ENCODE measurements at places on chromosomes 2 and 18. TPM values are rescaled to one million over a fixed set of nuclear protein-coding genes. Genes with fewer than 3 reads are reported as not detected.

DNA sequence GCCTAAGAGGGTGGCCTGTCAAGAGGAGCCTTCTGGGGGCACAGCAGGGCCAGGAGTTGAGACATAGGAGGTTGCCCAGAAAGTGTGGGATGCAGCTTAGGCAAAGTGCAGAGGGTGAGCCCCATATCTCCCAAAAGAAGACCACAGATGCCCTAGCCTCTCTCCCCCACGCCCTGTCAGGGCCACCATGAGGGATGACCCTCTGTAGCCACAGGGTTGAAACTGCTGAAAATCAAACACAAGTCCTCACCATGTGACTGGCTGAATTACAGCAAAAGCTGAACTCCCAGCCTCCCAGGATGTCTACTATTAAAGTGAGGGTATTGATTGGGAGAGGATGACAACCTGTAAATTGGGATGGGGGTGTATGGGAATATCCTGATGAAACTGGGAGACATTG, 37.4 kb upstream of the ARHGEF4 start:
- DNase-seq = no peak

DNA sequence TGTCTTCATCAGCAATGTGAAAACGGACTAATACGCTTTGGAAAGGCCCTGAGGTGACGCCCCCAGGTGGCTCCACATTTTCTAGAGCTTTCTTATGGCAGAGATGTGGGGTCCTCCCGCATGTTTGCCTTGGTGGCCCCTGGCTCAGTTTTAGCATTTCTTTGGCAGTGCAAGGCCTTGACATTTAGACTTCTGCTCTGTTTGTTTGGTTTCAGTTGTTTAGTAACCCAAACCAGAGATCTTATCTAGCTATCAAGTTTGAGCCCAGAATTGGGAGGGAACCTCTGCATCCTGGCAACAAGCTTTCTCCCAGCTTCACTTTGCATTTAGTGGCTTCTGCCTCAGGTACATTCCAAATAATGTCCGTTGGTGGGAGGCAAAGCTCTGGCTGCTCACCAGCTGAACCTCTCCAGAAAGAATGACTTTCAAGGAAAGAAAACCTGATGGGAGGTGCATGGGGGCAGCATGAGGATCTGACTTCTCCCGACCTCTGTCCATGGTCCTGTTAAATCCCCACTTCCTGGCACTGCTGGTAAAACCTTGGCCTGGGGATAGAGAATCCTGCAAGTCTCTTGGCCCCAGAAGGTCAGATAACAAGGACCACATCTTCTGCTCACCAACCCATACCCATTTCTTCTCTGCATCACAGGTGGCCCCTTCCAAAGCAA, 12.0 kb upstream of the MBP start:
- DNase-seq = no peak

Gene UGT1A5
- total RNA-seq = not detected

DNA sequence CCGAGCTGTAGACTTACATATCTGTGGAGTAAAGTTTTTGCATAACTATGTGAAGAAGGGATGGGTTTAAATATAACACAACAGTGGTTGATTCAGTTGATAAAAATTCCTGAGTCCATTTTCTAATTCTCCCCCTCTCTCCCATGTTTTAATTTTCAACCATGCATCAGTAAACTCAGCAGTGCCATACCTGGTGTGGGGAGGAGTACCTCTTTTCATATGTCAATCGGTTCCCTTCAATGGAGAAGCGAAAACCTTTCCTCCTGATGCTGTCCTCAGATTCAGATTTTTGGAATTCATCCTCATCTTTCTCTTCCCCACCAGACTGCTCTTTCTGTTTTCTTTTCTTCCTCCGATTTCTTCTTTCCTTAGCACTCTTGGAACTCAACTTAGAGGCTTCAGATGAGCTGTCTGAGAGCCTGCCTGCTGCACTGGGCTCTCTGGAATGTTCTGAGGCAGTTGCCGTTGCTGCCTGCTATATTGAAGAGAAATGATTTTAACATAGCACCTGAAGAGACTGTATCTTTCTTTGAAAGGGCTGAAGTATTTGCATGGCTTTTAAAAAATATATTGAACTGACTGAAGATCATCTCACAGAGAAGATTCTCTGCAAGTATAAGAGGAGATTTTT, 82.9 kb downstream of the SCN1A start:
- DNase-seq = no peak

DNA sequence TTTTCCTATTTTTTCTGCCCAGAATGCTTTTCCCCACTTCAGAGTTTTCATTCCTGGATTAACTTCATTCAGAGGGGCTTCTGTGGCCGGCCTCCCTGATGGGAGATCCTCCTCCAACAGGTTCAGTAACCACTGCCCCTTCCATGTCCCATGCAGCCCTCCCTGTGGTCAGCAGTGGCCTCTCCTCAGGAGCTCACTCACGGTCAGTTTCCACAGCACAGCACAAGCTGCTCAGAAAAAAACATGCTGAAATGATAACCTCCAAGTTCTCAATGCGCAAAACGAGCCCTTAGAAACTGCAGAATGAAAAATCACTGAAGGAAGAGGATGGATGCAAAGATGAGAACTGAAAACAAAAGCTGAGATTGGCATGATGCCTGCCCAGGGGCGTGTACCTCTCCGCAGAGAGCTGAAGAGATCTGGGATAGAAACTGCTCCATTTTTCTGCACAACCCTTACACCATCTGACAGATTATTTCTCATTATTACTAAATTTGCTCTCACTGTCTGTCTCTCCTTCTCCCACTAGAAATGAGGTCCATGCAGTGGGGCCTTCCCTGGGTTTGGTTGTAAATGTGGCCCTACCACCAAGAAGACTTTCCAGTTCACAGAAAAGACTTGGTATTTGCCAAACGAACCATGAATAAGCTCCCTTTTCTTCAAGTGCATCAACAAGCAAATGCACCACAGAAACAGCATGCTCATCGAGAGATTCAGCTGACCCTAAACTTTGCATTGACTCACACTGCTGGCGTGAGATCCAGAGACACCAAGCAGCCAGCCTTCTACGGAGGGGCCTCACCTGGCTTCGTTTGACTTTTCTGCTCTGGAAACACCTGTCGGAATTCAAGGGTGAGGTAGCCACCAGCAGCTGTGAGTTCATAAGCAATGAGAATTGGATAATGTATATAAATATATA, 51.5 kb downstream of the TMEM18 start:
- no peak for DNase-seq

DNA sequence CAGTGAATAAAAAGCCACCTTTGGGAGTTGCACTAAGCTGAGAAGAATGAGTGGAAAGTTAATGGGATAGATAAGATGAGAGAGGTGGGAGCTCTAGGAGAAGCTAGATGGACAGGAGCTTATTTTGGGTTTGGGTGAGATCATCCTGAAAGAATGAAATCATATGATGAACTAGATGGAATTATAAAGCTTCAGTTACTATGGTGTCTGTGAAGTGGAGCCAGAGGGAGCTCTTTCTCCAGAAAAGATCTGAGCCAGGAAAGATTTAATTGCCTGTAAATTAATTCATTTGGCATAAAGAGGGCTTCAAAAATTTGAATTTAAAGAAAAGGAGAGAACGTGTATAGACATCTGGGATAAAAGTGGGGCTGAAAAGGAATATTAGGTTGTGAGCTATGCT, 10.3 kb downstream of the DNAH6 start:
- no peak for DNase-seq

Gene DNER
- total RNA-seq = 1.00 TPM

GRCh38 chr2:31992934-31993333, 17.9 kb downstream of the MEMO1 start:
- no peak for DNase-seq

Gene RPIA
- 10.5 TPM for total RNA-seq

Gene IL36B
- not detected for total RNA-seq

Gene FOXD4L1
- not detected for total RNA-seq

- no peak for DNase-seq
These were observed 33.3 kb downstream of the STRADB start for GRCh38 chr2:201484805-201485204.

Gene FSIP2
- 0.40 TPM for total RNA-seq

Gene C18orf63
- not detected for total RNA-seq

DNA sequence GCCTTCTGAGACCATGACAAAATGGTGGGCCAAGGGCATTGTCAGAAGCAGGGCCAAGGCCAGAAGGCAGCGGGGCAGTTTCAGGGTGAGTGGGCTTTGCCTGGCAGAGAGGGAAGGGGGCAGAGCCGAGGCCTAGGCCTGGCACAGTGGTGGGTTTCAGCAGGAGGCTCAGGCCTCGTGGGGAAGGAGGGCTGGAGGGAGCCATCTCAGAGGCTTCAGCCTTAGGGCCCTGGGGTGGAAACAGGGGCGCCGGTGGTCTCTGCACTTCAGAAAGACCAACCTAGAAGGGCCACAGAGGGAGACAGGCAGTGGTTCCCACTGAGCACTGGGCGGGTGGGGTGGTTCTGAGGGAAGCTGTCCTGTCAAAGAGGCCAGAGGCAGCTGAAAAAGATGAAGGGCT, 58.0 kb upstream of the SMAD7 start:
- DNase-seq = no peak

DNA sequence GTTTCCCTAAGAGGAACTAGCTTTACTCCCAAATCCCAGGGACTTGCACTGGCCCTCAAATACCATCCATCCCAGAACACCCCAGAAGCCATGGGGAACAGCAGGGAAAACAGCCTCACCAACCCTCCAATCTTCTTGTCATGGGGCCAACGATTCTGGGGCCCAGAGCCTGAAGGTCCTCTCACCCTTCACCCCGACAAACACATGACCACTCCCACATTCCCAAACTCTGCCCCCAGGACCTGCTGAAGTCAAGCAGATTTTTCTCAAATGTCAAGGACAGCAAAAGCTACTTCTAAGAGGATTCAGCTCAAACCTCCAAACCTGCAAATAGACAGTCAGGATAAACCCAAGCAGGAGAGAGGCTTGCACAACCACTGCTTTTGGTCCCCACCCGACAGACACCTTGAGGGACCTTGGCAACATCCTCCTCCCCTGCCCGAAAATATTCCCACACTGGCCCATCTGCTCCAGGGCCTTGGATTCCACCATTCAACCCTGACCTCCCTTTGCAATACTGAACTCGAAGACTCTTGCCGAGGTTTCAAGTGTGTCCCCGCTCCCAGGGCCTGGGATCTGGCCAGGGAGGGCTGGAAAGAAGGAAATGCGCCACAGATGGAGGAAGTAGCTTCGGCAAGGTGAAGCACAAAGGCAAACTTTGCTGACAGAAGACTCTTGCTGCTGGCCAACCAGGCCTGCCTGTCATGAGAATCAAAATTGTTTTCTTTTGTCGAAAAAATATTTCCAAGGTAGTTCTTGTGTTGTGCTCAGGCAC, 143.3 kb downstream of the ZFP36L2 start:
- peak; percentile 74 for DNase-seq

DNA sequence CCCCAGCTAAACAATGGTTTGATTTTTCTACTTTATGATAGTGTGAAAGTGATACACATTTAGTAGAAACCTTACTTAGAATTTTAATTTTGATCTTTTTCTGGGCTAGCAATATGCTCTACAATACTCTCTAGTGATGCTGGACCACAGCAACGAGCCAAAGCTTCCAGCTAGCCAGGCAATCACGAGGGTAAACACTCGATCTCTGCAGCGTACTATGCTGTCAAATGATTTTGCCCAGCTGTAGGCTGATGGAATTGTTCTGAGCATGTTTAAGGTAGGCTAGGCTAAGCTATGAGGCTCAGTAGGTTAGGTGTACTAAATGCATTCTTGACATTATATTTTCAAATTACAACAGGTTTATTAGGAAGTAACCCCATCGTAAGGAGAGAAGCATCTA, 207.5 kb downstream of the LRRTM4 start:
- DNase-seq = no peak

DNA sequence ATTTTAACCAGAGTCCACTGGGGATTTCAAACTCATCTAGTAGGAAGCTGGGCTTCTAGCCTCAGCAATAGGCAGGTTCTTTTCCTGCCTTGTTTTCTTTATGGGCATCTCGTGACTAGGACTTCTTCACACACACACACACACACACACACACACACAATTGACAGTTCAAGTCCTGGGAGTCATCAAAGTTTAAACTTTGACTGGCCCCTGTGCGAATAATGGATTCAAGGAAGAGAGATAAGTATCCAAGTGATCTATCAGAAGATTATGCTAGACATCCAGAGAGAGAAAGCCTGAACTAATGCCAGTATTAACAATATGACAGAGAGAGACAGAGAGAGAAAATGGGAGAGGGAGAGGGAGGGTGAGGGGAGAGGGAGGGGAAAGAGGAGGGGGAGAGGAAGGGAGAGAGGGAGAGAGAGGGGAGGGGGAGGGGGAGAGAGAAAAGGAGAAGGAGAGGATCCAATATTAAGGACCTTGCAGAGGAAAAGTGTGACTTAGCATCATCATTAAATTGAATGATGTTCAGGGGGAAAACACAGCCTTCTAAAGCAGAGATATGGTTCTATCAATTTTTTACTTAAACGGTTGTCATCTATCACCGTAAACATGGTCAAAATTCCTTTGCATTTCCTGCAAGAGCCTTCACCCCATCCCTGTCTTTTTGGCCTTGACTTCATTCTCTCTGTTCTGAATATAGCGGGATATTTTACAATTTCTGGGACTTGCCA, 327.6 kb upstream of the ZEB2 start:
- no peak for DNase-seq

- no peak for DNase-seq
These were observed 51.9 kb downstream of the SETBP1 start for GRCh38 chr18:44732599-44732998.

Gene CYRIA
- total RNA-seq = 3.7 TPM

DNA sequence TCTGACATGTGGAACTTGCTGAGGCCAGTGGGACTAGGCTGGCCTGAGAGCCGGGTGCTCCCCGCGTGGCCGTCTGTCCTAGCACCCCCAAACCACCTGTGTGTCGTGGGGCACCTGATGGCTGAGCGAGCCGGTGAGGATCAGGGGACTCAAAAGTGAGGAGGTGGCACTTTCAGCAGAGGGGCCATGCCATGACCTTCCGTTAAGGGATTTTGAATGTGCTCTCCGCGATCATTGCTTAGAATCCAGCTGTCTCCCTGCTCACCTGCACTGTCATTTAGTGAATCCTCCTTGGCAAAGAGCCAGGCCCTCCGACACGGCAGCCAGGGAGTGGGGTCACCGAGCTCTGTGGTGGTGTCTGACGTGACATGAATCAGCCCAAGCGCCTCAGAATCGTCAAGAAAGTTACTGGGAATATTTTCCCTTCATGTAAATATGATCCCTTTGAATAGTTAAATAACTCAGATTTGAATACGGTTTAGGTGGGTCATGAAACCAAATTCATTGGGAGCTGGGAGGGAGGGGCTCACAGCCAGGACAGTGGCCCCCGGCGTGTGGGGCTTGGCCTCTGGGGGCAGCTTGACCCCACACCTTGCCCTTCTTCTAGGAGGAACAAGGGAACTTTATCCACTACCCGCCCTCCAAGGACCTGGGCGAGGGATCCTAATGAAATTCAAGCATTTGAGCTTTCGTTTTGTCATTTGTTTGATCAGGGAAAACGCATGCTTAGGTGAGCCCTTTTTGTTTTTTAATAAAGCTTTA, 9.5 kb downstream of the NFATC1 start:
- DNase-seq = no peak

Gene RELCH
- 21.0 TPM for total RNA-seq

GRCh38 chr2:107530046-107530445, 296.6 kb upstream of the RGPD4 start:
- no peak for DNase-seq

Data from cardiac septum (tissue), 1 donor.